Stimulated activated CD4-positive, alpha-beta T cell treated with anti-CD3 and anti-CD28 coated beads, Interleukin-15, amount 100 ng/mL, for 48 hours (primary cell): ENCODE measurements at places on chromosomes 13 and 19.

- DNase-seq = no peak
Observed at GRCh38 chr19:648904-649801, 9.5 kb downstream of the FGF22 start.

DNA sequence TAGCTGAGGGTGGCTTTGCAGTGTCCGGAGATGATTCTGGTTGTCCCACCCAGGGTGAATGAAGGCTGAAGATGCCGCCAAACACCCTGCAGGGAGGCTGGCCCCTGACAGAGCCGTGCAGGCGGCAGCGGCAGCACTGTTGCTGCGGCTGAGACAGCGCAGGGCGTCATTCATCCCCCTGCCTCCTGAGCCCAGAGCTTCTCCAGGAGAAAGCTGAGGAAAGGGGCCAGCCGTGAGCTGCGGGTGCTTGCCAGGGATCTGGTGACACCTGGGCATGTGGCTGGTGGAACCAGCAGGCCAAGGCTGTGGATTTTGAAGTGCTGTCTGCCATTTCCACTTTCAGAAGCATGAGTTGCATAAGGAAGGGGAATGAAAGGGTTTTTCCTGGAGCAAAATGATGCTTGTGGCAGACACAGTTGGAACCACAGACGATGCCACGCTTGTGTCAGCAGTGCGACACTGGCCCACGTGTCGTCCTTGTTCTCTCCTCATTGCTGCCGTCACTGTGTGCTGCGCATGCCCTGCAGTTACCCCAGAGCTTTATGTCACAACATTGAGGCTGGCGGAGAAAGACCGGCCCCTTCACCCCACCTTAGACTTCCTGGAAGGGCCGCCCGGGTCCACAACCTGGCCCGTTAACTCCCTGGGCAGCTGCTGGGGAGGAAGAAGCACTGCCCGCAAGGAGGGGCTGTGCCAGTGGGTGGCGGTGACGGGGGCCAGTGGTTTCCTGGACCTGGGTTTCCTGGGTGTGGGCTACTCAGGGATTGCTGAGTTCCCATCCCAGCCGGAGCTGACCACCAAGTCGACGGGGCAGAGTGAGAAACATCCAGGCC is 22.7 kb downstream of the TFDP1 start:
- DNase-seq = no peak

DNA sequence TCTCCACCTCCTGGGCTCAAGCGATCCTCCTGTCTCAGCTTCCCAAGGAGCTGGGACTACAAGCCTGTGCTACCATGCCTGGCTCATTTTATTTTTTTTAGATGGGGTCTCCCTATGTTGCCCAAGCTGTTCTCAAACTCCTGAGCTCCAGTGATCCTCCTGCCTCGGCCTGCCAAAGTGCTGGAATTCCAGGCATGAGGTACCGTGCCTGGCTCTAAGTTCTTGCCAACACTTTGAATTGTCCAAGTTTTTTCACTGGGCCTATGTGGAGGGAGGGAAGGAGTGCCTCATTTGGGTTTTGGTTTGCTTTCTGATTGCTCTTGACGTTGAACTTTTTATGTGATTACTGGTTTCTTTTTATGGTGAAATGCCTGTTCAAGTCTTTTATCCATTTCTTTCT is 4.4 kb upstream of the UNC13A start:
- DNase-seq = no peak

GRCh38 chr13:26310470-26310869 is 56.5 kb downstream of the CDK8 start:
- DNase-seq = no peak

- no peak for DNase-seq
Observed at GRCh38 chr19:36401475-36401874, 17.0 kb downstream of the ZFP82 start.

DNA sequence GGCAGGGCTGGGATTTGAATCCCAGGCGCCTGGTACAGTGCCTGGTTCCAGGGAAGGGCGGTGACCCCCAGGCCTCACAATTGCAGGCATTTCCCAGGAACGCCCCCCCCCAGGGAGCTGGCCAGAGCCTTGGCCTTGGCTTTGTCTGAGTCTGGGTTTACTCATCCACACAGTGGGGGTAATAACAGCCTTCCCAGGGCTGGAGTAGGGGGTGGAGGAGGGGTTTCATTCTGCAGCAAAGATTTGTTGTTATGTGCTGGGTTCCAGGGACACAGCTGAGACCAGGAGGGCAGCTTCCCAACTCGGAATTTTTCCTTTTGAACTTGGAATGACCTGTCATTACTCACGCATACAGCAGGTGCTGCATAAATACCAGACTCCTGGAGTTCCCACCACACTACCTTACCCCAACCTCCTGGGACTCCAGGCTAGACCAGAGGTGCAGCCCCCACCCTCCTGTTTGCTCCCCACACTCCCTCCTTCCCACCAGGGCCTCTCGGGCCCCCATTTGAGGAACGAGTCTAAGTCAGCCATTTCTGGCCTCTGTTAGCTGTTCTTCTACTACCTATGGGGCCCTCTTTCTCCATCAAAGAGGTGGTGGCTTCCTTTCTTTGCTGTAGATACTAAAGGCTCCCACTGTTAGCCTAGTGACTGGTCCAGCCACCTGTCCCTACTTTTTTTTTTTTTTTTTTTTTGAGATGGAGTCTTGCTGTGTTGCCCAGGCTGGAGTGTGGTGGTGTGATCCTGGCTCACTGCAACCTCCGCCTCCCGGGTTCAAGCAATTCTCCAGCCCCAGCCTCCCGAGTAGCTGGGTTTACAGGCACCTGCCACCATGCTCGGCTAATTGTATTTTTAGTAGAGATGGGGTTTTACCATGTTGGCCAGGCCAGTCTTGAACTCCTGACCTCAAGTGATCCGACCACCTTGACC is 1.6 kb upstream of the ADAMTS10 start:
- no peak for DNase-seq

DNA sequence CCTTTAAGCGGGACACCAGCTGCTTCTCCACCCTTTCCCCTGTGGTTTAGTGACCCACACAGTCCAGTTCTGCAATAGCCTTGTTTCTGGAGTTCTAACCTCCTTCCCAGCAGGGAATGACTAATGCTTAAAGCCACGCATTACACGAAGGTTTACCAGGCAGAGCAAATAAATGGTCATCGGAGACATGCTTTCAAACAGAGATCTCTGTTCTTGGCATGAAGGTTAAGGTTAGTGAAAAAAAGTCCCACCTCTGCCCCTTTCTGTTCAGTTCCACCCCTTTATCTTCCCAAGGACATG is 25.3 kb upstream of the MEDAG start:
- no peak for DNase-seq

GRCh38 chr19:18073197-18073596 is 13.5 kb downstream of the IL12RB1 start:
- DNase-seq = no peak

DNA sequence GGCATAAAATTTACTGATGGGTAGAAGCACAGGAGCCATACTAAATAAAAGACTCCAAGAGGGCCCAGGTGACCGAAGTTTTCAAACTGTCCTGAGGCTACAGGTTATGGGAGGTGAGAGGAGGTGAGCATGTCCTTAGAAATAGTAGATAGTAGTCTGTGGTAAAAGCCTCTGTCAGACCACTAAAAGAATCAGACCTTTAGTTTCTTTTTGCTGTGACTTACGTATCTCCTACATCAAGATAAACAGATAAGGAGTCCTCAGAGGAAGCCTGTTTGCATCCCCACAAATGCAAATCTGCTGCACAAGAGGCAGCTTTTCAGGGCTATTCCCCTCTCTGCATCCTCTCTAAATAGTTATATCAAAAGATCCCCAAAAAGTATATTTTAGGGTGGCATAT is 711.6 kb upstream of the SLITRK6 start:
- no peak for DNase-seq

- no peak for DNase-seq
Observed at GRCh38 chr19:11949201-11949600, 15.6 kb upstream of the ZNF763 start.

- no peak for DNase-seq
Observed at GRCh38 chr19:8731428-8732169, 10.2 kb downstream of the OR2Z1 start.

GRCh38 chr13:30464496-30465342 is 1.0 kb downstream of the HMGB1 start:
- peak; percentile 59 for DNase-seq

- DNase-seq = no peak
Observed at GRCh38 chr13:24503379-24503696, 9.2 kb downstream of the PARP4 start.

DNA sequence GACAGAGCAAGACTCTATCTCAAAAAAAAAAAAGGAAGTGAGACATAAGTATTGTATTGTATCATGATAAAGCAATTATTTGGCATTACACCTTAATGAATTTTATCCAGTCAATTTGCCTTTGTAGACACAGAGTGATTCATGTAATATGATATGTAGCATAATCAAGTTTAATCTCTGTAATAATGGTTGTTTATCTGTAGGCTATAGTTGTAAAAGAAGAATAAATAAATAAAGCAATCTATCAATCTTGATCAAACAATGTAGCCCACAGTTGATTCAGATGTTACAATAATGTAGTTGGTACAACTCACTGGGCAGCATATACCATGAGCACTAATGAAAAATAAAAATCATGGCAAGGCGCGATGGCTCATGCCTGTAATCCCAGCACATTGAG is 28.5 kb upstream of the CEACAM20 start:
- no peak for DNase-seq

GRCh38 chr19:56159622-56160271 is 16.1 kb upstream of the GALP start:
- no peak for DNase-seq

DNA sequence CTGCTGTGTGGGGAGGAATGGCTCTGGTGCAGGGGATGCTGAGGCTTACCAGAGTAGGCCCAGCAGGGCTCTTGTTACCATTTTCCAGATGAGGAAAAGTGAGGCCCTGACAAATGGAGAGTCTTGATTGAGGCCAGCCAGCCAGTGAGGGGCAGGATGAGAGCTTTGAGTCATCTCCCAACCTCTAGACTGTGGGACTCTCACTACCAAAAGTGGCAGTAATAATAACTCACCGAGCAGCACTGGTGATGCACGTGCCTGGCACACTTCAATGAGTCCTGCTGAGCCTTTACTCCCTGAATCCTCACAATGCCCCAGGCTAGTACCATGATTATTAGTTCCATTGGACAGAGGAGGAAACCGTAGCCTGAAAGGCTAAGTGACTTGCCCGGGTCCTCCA is 7.8 kb downstream of the CIC start:
- DNase-seq = no peak
